Stimulated activated CD8-positive, alpha-beta memory T cell treated with anti-CD3 and anti-CD28 coated beads, Interleukin-4, amount 100 ng/mL, for 4 hours (primary cell): ENCODE measurements at places on chromosomes 4 and X.

- DNase-seq: no peak
Observed at GRCh38 chrX:17687648-17688047, 49.6 kb upstream of the SCML1 start.

DNA sequence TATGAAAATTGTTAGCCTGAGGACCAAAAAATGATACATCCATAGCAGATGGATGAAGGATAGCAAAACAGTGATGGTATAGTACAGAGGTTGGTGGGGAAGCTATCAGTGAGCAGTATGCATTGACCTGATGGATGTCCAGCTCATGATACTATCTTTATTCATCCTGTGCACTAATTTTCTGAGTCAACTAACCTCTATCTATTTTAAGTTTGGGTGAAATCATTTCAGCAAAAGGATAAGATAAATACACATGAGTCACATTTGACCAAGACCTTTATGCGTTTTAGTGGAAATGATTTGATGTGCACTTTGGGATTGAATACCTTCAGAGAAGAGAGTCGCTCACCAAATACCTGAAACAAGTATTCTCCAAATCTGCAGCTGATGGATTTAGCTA, 351.0 kb upstream of the NR3C2 start:
- DNase-seq: no peak

DNA sequence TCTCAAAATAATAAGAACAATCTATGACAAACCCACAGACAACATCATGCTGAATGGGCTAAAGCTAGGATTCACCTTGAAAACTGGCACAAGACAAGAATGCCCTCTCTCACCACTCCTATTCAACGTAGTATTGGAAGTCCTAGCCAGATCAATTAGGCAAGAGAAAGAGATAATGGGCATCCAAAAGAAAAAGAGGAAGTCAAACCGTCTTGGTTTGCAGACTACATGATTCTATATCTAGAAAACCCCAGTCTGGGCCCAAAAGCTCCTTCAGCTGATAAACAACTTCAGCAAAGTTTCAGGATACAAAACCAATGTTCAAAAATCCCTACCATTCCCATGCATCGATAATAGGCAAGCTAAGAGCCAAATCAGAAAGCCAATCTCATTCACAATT, 59.0 kb downstream of the CHM start:
- no peak for DNase-seq

GRCh38 chr4:143424276-143424675, 87.6 kb downstream of the GAB1 start:
- DNase-seq: no peak

DNA sequence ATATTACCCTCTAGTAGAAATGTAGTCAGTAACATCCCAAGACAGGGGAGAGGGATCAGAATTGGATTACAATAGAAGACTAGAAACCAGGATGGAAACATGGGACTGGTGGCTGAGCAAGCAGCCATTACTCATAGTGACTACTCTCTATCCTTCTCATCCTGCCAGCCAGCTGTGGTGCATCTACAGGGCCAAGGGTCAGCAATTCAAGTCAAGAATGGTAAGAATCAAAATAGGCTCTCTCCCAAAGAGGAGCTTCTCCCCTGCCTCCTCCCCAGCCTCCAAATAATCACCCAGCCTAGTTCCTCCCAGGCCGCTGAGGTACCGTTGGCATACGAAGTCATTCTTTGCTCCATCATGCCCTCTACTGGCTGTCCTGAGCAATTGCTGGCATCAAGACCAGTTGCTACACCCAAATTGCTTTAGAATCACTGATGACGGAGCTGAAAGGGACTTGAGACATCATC, 19.4 kb downstream of the AWAT2 start:
- DNase-seq: no peak

GRCh38 chrX:14411326-14411725, 118.0 kb upstream of the GLRA2 start:
- no peak for DNase-seq

DNA sequence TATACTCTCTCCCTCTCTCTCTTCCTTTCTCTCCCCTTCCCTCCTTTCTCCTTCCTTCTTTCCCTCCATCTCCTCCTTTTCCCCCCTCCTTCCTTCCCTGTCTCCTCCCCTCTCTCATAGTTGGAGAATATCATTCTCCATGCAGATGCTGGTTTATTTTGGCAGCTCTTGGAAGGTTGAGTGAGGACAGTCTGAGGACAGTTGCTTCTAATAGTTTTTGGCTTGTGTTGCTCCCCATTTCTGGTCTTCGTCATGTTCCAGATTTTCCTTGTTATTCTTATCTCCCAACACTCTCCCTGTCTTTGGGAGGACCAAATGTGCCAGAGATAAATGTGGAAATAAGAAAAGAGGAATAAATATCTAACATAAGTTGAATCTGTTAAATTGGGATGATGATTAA, 263.0 kb downstream of the FRMPD4 start:
- no peak for DNase-seq

DNA sequence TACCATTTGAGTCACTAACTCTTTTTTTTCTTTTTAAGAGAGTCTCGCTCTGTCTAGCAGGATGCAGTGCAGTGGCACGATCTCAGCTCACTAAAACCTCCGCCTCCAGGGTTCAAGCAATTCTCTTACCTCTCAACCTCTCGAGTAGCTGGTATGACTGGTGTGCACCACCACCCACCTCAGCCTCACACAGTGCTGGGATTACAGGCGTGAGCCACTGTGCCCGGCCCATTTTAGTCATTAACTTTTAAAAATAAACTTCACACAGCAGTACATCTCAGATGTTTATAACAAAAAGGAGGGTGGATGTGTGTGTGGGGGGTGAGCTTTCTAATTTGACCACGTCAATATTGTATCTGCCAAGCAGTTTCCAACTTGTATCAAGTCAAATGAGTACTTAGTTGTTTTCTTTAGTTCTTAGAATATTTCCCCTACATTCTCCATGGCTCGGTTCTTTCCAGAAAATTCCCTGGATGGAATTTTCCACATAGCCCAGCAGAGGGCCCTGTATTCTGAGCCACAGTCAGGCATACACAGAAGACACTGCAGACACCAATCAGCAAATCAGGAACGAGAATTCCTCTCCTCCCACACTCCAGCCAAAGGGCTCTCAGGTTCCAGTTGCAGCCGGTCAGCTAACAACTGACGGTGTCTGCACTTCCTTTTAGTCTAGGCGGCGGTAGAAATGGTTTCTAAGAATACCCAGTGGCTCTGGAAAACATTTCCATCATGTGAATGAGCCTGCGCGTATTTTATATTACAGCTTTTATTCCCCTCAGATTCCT, 20.1 kb upstream of the ARAF start:
- DNase-seq: no peak
